ENCODE measurements at places on chromosomes 1 and 21. TPM values are rescaled to one million over a fixed set of nuclear protein-coding genes. Genes with fewer than 3 reads are reported as not detected.

The LEMD1 gene
- polyA plus RNA-seq: not detected

GRCh38 chr1:116732726-116733125 lies 21.5 kb upstream of the CD2 start:
- no peak for DNase-seq

GRCh38 chr1:36142121-36142520 lies 7.2 kb downstream of the TRAPPC3 start:
- no peak for DNase-seq

GRCh38 chr1:206498685-206499084 lies 8.6 kb upstream of the RASSF5 start:
- no peak for DNase-seq

GRCh38 chr1:214018386-214019268 lies 30.9 kb downstream of the PROX1 start:
- no peak for DNase-seq

GRCh38 chr21:37531431-37531932 lies 164.9 kb downstream of the DYRK1A start:
- no peak for DNase-seq

GRCh38 chr1:197913495-197914276 lies 3.5 kb upstream of the LHX9 start:
- no peak for DNase-seq
